Dorsolateral prefrontal cortex (tissue), 122 donors: ENCODE measurements at places on chromosomes 5 and 9.

DNA sequence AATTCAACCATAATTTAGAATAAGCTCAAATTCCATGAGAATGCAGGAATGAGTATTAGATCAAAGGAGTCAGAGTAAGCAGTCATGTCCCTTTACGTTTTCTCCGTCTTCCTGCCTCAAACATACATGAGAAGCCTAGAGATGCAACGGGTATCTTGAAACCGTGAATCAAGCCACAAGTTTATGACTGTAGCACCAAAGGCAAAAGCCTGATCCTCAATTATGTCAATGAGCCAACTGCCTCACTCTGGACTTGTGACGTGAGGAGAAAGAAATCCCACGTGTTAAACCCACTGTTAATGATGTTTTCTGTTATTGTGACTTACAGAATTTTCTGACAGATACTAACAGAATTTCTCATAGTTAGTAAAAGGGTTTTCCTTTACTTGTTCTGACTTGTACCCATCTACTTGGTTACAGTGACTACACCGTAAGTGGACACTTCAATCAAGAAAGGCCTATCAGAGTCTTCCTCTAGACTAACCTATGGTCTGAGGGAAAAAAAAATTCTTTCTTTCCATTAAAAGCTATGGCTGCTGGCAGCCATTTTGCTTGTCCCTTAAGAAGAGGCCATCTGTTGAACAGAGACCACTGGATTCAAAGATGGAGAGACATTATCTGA is 35.3 kb upstream of the HK3 start:
- no peak for DNase-seq

DNA sequence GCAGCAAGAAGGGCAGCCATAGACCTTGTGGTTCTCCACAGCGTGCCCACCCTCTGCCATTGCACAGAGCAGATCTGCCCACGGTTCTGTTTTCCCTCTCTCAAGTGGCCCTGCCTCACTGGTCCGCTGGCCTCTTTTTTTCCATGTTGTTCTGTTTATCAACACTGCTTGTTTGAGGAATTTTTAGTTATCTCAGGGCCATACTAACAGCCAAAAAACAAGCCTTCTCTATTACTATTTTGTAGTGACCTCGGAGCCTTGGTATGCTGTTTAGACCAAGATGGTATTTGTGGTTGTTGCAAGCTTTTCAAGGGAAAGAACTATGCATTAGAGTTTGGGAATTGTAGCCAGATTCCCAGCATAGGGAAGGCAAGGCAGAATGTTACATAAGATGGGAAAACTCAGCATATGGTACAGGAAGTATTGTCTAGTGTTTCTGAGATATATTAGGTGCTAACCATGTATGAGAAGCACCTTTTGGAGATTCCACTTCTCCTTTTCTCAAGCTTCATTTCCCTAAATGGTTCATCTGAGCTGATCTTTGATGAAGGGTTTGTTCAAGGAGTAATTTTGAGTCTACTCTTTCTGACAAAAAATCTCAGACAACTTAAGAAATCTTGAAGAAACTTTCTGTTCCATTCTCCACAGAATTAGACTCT is 54.3 kb downstream of the NUP214 start:
- DNase-seq = no peak

DNA sequence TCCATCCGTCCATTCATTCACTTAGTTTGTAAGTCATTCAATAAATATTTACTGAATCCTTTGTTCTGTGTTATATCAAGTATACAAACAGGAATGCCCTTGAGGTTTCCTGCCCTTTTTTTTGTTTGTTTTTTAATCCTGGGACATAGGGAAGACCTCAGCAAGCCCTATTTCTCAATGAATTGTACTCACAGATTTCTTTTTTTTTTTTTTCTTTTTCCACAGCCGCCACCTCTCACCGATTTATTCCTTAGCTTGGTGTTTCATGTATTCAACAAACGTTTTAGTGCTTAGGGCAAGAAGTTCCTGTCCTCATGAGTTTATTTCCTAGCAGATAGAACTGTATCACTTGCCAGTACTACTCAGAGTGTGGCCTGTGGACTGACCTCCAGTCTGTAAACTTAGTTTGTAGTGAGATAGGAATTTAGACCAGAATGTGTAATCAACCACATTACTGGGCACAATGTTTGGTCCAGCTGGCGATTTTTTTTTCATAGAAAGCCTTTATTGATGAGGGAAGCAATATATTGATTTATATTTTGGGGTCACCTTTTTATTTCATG is 35.4 kb upstream of the C5orf47 start:
- no peak for DNase-seq

- no peak for DNase-seq
Measured at GRCh38 chr9:110700953-110701352, 32.4 kb downstream of the MUSK start.

GRCh38 chr5:60457233-60457632 is 242.7 kb downstream of the DEPDC1B start:
- no peak for DNase-seq

DNA sequence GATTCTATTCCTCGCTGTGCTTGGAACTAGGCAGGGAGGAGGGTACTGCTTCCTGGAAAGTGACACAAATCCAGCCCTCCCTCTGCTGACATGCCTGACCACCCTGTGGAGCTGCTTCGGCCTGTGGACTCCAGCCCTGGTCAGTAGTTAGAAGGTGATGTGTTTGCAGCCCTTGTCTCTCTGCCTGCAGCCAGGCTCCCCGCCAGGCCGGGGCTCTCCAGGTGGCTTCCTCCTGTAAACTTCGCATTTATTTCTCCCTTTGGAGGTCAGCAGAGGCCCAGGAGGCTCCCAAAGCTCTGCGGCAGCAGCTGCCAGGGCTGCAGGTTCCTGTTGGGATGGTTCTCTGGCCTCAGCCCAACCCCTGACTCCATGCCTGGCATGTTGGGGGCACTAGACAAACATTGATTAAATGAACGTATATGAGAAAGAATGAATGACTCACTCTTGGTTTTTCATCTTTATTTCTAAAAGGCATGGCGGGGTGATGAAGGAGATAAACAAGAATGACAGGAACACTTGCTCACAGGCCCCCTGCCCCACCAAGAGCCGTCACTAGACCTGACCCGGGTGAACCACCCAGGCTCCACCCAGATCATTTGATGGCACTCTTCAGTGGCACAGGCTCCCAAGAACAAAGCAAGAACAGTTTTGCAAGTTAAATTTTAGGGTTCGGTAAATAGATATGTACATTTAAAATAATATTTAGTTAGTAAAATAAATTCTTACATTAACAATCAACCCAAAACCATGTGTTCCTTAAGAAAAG is 8.4 kb upstream of the IRX2 start:
- DNase-seq = no peak

- DNase-seq = no peak
Measured at GRCh38 chr9:136091582-136092352, 3.3 kb downstream of the NACC2 start.

DNA sequence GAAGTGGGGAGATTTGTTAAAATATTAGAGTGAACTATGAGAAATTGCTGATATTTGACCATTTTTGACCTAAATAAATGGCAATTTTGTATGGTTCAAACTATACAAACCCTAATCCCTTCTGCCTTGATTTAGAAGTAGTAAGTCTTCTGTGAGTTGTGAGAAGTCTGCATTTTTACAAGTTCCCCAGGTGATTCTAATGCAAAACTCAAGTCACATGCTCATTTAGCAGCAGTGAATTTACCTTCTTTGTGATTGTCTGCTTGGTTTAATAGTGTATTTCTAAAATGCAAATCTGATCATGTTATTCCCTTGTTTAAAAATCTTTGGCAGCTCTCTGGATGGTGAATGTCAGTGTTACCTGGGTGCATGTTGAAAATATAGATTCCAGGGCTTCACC is 2.8 kb downstream of the MEGF10 start:
- DNase-seq = no peak

GRCh38 chr5:131281133-131281867 is 17.4 kb downstream of the CDC42SE2 start:
- no peak for DNase-seq

GRCh38 chr5:75671506-75671905 is 45.7 kb downstream of the POC5 start:
- DNase-seq = no peak

GRCh38 chr9:106324591-106325280 is 538.2 kb upstream of the ZNF462 start:
- no peak for DNase-seq

- no peak for DNase-seq
Measured at GRCh38 chr5:107820429-107820828, 149.7 kb upstream of the EFNA5 start.

DNA sequence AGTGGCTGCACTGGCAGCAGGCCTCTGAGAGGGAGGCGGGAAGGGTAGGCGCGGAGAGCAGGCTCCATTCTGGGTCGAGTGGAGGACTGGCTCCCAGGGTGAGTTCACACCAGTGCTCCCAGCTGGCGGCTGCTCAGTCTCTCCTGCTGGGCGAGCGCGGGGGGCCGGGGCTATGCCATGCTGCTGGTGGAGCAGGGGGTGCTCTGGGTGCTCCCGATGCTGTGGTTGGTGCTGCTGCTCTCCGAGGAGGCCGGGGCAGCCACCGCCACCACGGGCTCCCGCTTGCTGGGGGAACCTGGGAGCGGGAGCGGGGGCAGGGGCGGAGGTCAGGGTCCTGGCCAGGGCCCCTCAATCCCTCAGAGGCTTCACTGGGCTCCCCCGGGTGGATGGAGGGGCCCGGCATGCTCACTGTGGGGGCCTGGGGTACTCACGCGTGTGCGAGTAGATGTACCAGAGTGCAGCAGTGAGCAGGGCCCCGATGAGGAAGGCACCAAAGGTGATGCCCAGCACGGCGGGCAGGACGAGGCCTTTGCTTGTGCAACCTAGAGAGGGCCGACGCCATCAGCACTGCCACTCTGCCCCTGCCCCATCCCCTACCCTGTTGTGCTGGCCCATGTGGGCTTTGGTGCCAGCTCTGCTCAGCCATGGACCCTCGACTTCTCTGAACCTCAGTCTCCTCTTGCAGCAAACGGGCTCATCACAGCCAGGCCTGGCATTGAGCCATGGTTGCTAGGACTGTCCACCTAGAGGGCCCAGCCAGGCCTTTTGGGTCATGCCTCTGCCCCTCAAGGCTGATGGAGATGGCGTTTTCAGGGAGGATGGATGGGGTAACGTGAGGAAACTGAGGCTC is 13.1 kb downstream of the FPGS start:
- no peak for DNase-seq

DNA sequence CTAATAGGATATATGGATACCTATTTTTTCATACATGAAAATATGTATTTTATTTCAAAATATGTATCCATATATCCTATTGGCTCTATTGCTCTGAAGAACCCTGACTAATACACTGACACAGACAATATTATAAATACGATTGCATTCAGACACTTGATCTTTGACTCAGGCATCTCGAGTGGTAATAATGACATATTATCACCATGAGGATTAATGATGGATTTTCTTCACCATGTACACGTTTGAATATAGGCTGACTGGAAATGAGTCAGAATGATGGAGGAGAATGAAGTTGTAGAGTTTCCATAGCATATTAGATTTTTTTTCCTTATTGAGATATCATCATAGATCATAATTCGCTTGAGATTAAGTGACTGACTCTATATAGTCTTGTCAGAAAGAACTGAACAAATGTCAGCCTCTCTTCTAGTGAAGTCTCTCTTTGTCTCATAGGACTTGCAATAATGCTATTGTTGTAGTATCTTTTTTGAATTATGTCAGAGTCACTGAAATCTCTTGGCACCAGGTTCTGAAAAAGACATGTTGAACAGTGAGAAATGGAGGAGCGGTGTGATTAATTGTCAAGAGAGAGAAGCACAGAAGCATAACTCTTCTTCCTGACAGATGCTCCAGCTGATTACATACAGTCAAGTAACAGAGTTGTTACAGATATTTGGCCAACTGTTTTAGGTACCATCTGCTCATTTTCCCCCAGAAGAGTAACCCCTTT is 41.4 kb upstream of the SLCO6A1 start:
- DNase-seq = no peak

- DNase-seq = no peak
Measured at GRCh38 chr5:154228696-154229095, 38.2 kb downstream of the GALNT10 start.

DNA sequence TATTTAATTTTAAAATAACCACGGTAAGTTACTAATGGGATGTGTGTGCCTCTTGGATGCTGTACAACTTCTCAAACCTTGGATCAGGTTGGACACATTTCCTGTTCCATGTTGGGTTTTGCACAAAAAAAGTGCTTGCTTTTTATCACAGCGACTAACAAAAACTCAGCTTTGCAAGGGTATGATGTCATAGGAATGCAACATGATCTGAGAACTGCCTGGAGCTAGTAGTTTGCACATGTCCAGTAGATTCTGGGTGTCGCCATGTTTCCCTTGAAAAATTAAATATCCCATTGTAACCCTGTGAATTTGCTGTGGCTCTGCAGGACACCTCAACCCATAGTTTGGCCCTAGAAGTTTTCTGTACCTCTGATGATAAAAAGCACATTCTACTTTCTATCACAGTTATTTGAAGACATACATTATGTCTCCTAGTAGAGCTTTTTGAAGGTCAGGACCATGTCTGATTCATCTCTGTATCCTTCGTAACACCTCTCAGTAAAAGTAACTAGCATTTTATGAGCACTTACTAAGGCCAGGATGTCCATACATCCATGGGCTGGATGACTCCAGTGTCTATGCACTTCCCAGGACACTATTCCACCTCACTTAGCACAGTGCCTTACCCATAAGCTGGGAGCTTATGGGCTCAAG is 11.5 kb upstream of the FRMPD1 start:
- no peak for DNase-seq

DNA sequence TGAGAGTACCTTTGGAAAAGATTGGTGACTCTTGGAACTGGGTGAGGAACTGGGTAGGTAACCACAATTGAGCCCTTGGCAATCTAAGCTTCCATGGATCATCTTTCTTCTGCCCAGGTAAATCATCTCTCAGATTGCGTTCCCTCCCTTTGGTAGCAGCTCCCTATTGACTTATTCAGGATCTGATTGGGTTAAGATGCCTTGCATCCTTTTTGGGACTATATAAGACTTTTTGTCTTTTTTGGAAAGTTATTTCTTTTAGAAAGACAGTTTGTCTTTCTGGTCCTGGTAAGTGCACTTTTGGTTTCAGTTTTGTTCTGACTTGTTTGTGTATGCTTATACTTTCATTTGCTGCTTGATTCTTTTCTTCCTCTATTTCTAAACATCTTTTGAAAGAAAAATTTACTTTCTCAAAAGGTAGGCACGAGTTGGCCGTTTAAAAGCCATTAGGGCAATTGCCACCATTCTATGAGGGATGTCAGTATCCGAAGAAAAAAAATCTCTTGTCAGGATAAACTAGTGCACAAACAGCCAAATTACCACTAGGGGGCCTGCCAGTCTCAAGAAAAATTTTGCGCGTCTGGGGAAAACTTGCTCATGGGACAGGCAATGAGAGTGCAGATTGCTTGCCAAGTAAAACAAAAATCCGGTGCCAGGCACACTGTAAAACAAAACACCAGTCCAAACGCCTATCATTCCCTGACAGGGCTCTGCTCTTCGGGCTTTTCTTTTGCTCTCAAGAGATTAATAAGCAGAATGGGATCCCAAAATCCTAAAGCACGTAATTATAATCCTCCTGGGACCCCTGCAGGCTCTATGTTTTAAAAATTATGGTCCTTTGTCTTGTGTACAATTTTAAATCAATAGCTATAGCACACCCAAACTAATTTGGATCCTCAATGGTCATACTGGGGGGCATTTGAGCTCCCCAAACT is 12.8 kb downstream of the OR1J1 start:
- DNase-seq = peak; percentile 74
